K562 (cell line): ENCODE measurements at places on chromosomes 13 and 19. TPM values are rescaled to one million over a fixed set of nuclear protein-coding genes. Genes with fewer than 3 reads are reported as not detected.

The COL4A2 gene
- total RNA-seq, result 12.6 and 12.8 TPM in 2 replicates

The ZNF846 gene
- 5.1 and 7.8 TPM in 2 replicates for total RNA-seq

The PRSS57 gene
- 1.0 and 2.0 TPM in 2 replicates for total RNA-seq

The CACNG8 gene
- total RNA-seq, result 0.02 TPM in 1 of 2 replicates, not detected in the other

The CYP4F12 gene
- not detected in 2 replicates for total RNA-seq

The PCSK4 gene
- total RNA-seq, result 5.7 and 7.0 TPM in 2 replicates

The NALCN gene
- total RNA-seq, result not detected in 2 replicates

The IGFL1 gene
- not detected in 2 replicates for total RNA-seq

The HSPB6 gene
- total RNA-seq, result 0.40 and 0.55 TPM in 2 replicates

The ZNF813 gene
- 4.8 and 5.6 TPM in 2 replicates for total RNA-seq

The PPM1N gene
- 6.4 and 7.6 TPM in 2 replicates for total RNA-seq

The PDE4C gene
- total RNA-seq, result 0.29 and 0.45 TPM in 2 replicates

The CD37 gene
- 11.0 and 12.0 TPM in 2 replicates for total RNA-seq

The SHC2 gene
- 0.16 and 0.20 TPM in 2 replicates for total RNA-seq

The ZNF418 gene
- total RNA-seq, result 0.29 and 0.58 TPM in 2 replicates

The C1QTNF9B gene
- total RNA-seq, result 0.25 and 0.38 TPM in 2 replicates

The IL11 gene
- total RNA-seq, result not detected in 2 replicates

The ZSCAN4 gene
- not detected in 2 replicates for total RNA-seq

The MEX3D gene
- total RNA-seq, result 34.0 and 35.9 TPM in 2 replicates

The ZNF792 gene
- 15.5 and 16.5 TPM in 2 replicates for total RNA-seq

The CGB8 gene
- not detected in 2 replicates for total RNA-seq

The ZNF414 gene
- total RNA-seq, result 25.8 and 27.2 TPM in 2 replicates

The BRME1 gene
- 5.9 and 6.1 TPM in 2 replicates for total RNA-seq
